WTC11 (cell line): ENCODE measurements at places on chromosomes 11 and 22. TPM values are rescaled to one million over a fixed set of nuclear protein-coding genes. Genes with fewer than 3 reads are reported as not detected.

Gene JHY
- total RNA-seq: 1.1 to 1.6 TPM (median 1.4 TPM) in 3 replicates

DNA sequence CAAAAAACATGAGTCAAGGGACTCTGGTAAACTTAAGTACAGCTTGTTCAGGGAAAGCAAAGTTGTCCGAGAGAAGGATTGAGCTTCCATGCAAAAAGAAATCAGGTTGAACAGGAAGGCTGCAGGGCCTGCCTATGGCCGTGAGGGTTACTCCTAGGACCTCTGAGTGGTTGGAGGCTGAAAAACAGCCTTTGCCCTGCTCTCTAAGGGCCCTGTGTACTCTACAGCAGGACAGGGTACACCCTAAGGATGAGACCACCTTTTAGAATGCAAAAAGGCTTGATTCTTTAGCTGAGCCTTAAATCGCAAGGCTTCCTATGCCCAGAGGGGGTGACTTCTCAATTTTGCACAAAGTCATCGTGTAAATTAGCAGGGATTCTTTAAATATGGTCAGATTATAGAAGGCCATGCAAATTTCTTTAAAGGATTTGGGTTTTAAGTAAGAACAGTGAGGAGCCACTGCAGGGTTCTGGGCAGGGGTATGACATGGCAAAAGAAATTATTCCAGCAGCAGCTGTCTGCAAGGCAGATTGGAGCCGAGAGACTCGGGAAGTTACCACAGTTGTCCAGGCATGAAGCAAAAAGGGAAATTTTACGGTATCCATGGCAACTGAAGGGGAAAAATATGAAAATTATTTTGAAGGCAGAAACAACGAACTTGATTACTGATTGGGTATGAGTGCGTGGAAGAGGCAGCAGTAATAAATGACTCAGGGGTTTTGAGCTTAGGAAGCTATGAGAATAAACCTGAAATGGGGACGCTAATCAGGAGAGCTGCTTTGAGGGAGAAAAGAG lies 91.8 kb downstream of the FAM76B start:
- no peak overlapping the region for H3K27ac ChIP-seq
- H3K4me1 ChIP-seq: peaks cover 10% of the 10 kb centered on the region
- no peak overlapping the region for H3K4me3 ChIP-seq
- no peaks in the 10 kb centered on the region for H3K36me3 ChIP-seq

GRCh38 chr22:19604711-19605268 lies 80.6 kb upstream of the CLDN5 start:
- no peak overlapping the region; the same call in 1 of the 2 replicates for H3K27ac ChIP-seq
- no peaks in the 10 kb centered on the region for H3K36me3 ChIP-seq
- no peak for DNase-seq
- H3K27me3 ChIP-seq: no peaks in the 10 kb centered on the region
- peaks cover 15% of the 10 kb centered on the region for H3K4me1 ChIP-seq

GRCh38 chr22:30565341-30565740 lies 9.1 kb downstream of the GAL3ST1 start:
- H3K4me1 ChIP-seq: peaks cover 40% of the 10 kb centered on the region
- DNase-seq: no peak
- H3K27ac ChIP-seq: peak overlapping the region; percentile 76; the same call in 1 of the 2 replicates
- no peak overlapping the region for H3K4me3 ChIP-seq

DNA sequence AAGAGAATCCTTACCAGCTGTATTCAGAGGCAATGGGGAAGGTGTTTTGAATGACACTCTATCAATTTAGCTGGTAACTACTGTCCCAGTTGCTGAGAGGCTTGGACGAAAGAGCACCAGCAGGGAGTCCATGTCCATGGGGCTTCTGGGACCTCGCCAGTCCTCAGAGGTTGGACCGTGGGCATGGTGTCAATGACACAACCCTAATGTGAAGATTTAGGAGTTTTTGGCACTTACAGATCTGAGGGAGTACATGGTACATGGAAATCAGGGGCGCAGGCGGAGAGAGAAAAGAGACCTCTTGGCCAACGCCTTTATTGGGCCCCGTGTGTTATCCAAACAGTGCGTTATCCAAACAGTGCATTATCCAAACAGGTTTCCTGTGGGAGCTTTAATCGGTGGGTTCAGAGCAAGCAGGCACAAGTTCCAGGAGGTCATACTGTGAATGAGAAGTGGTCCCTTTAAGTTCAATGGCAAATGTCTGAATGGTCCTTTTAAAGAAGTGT lies 169.1 kb upstream of the B3GAT1 start:
- H3K36me3 ChIP-seq: no peaks in the 10 kb centered on the region
- peaks cover 15% of the 10 kb centered on the region for H3K4me1 ChIP-seq
- no peak for DNase-seq
- H3K27me3 ChIP-seq: no peaks in the 10 kb centered on the region

Gene ZNF214
- 3.5 to 4.1 TPM (median 4.0 TPM) in 3 replicates for total RNA-seq

DNA sequence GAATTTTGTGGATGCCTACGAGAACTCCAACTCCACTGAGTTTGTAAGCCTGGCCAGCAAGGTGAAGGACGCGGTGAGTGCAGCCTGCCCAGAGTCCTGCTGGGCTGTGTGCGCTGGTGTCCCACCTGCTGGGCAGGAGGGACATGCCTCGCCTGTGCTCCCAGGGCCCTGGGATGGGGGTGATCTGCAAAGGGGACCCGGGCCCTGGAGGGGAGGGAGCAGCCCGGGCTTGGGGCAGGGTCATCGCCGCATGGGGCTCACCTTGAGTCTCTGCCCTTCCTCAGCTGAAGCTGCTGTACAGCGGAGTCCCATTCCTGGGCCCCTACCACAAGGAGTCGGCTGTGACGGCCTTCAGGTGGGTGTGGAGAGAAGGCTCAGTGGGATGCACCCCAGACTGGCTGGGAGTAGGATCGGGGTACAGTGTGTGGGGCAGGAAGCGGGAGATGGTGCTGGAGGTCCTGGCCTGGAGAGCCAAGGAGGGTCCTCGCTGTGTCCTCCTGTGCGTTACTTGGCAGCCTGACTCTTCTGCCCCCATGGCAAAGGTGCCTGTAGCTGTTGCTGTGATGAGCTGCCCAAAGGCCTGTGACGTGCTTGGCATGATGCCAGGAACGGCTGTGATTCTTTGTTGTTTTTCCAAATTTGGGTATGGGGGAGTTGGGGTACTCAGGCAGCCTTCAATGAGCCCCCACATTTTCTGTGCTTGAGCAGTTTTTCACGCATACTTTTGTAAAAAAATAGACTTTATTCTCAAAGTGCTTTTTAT lies 29.2 kb downstream of the ST14 start:
- peaks cover 4% of the 10 kb centered on the region for H3K4me1 ChIP-seq
- no peak for DNase-seq
- H3K4me3 ChIP-seq: no peak overlapping the region

DNA sequence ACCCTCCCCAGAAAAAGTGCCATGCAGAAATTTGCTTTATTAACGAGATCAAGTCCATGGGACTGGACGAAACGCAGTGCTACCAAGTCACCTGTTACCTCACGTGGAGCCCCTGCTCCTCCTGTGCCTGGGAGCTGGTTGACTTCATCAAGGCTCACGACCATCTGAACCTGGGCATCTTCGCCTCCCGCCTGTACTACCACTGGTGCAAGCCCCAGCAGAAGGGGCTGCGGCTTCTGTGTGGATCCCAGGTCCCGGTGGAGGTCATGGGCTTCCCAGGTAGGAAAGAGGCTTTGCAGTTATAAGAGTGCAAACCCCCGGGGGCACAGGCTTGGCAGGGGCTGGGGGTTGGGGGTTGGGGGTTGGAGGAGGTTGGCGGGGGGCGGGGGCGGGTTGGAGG lies 4.2 kb downstream of the APOBEC3H start:
- peak overlapping the region; percentile 80 for H3K27ac ChIP-seq
- no peaks in the 10 kb centered on the region for H3K36me3 ChIP-seq
- DNase-seq: no peak
- peaks cover 40% of the 10 kb centered on the region for H3K4me1 ChIP-seq
- H3K27me3 ChIP-seq: no peaks in the 10 kb centered on the region
- H3K4me3 ChIP-seq: peak overlapping the region; percentile 14; the same call in 1 of the 2 replicates

DNA sequence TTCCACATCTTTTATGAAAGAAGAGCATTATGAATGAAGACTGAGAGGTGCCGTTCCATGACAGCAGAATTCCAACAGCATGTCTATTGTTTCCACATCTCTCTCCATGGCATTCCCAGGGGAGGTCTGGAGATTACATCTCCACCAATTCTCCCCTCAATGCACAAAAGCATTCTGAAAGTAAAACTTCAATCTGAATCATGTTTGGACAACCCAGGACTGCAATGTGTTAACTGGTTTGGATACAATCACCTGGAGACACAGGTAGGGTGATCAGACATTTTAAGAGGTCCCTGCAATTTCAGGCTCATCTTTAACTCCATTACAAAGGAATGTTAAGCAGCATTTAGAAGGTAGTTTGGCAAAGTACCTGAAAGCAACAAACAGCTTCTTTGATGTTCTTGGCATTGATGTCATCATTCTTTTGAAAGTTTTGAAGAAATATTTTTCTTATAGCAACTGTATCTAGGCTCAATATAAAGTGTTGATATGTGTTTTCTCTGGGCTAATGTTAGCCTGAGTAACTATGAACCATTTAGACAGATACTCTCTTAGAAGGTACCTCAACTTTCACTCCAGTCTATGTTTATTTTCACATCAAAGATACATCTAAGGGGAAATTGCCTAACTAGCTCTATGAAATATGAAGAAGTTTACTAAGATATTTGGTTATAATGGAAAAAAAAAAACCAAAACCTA lies 181.4 kb upstream of the MTMR2 start:
- no peaks in the 10 kb centered on the region for H3K27me3 ChIP-seq
- no peaks in the 10 kb centered on the region for H3K36me3 ChIP-seq
- no peak for DNase-seq

- H3K27me3 ChIP-seq: no peaks in the 10 kb centered on the region
- no peak overlapping the region for H3K4me3 ChIP-seq
- H3K4me1 ChIP-seq: peaks cover 15% of the 10 kb centered on the region
- no peak for DNase-seq
- H3K36me3 ChIP-seq: peaks cover 6% of the 10 kb centered on the region; the same call in 1 of the 2 replicates
Measured at GRCh38 chr11:87397011-87397865, 359.5 kb downstream of the TMEM135 start.

GRCh38 chr11:126391970-126392632 lies 36.6 kb downstream of the ST3GAL4 start:
- peaks cover 16% of the 10 kb centered on the region for H3K4me1 ChIP-seq
- H3K27ac ChIP-seq: no peak overlapping the region; the same call in 1 of the 2 replicates
- H3K4me3 ChIP-seq: no peak overlapping the region

DNA sequence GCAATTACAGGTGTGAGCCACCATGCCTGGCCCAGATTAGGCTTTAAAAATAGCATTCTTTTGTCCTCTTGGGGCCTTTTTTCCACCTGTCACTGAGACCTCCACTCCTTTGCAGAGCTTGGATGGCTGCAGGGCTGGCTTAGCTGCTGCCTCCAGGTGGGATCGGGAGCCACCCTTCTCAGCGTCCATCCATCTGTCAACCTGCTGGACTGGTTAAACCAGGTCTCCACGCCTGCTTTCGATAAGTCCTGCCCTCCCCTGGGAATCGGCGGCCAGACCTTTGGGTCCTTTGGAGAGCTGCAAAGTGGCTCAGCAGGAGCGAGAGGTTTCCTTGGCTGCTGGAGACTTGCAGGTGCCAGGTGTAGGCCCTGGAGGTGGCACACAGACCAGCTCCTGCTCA lies 23.4 kb upstream of the GRAMD4 start:
- no peak overlapping the region for H3K4me3 ChIP-seq
- no peaks in the 10 kb centered on the region for H3K27me3 ChIP-seq
- H3K27ac ChIP-seq: no peak overlapping the region
- no peaks in the 10 kb centered on the region for H3K36me3 ChIP-seq

Gene SLC16A8
- total RNA-seq: 0.53 to 0.98 TPM (median 0.57 TPM) in 3 replicates

- H3K27me3 ChIP-seq: no peaks in the 10 kb centered on the region; the same call in 1 of the 2 replicates
- no peak overlapping the region for H3K4me3 ChIP-seq
- H3K27ac ChIP-seq: no peak overlapping the region
- no peaks in the 10 kb centered on the region for H3K36me3 ChIP-seq
Measured at GRCh38 chr11:127059286-127059685, 58.7 kb upstream of the KIRREL3 start.
